ENCODE measurements at places on chromosomes 16 and 17. TPM values are rescaled to one million over a fixed set of nuclear protein-coding genes. Genes with fewer than 3 reads are reported as not detected.

The VPS9D1 gene
- polyA plus RNA-seq: 37.2 TPM

The CCL7 gene
- not detected for polyA plus RNA-seq

The CAMTA2 gene
- polyA plus RNA-seq: 21.3 TPM

The LPO gene
- 0.06 TPM for polyA plus RNA-seq

The RNF222 gene
- polyA plus RNA-seq: 0.03 TPM

The REXO5 gene
- polyA plus RNA-seq: 0.46 TPM

The NT5M gene
- polyA plus RNA-seq: 2.6 TPM

The PLEKHH3 gene
- 9.4 TPM for polyA plus RNA-seq

The CACNG4 gene
- not detected for polyA plus RNA-seq

The CMTM2 gene
- polyA plus RNA-seq: 8.7 TPM

The SPATA22 gene
- polyA plus RNA-seq: 0.22 TPM

- no peak overlapping the region for H3K4me3 ChIP-seq
- H3K4me1 ChIP-seq: no peaks in the 10 kb centered on the region
- no peaks in the 10 kb centered on the region for H3K36me3 ChIP-seq
- H3K27me3 ChIP-seq: no peaks in the 10 kb centered on the region
These were observed 306.3 kb downstream of the CNTNAP4 start for GRCh38 chr16:76583466-76583865.

DNA sequence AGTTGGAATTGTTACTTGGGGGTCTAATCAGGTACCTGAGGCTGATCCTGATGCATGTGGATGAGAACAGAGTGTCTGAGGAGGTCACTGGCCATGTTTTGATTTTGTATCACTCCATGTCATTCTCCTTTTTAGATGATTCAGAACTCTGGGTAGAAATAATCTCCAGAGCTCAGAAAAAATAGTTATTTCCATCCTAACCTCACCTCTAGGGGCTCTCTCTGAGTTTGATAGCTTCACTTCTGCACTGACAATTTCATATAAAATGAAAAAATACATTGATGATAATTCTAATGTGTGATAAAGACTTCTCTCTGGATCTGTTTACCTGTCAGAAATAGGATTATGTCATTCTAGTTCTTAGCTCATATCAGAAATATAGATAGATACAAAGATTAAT is 6.2 kb upstream of the KRT12 start:
- no peak overlapping the region for H3K27ac ChIP-seq
- H3K27me3 ChIP-seq: no peaks in the 10 kb centered on the region
- H3K4me3 ChIP-seq: no peak overlapping the region
- H3K4me1 ChIP-seq: no peaks in the 10 kb centered on the region

- H3K27me3 ChIP-seq: no peaks in the 10 kb centered on the region
- no peaks in the 10 kb centered on the region for H3K36me3 ChIP-seq
- DNase-seq: peak; percentile 93
- H3K27ac ChIP-seq: peak overlapping the region; percentile 90
- H3K4me1 ChIP-seq: peaks cover 100% of the 10 kb centered on the region
These were observed 8.2 kb downstream of the ADCY7 start for GRCh38 chr16:50274326-50275097.

DNA sequence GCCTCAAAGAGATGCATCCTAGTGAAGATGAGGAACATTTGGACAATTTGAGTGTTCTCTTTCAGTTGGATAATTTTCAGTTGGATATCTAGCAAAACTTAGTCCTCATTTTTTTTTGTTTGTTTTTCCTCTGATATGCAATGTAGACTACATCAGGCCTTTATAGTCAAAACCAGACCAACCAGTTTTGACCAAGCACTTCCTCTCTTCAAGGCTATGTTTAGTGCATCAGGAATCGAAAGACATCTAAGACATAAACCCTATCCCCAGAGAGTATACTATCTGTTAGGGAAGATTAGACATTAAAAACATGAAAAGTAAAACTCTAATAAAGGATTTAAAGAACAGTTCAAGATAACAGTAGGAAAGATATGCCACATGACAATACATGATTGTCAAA is 256.1 kb downstream of the IRX3 start:
- H3K36me3 ChIP-seq: no peaks in the 10 kb centered on the region
- no peaks in the 10 kb centered on the region for H3K4me1 ChIP-seq
- H3K27me3 ChIP-seq: no peaks in the 10 kb centered on the region
- DNase-seq: no peak
- H3K4me3 ChIP-seq: no peak overlapping the region

DNA sequence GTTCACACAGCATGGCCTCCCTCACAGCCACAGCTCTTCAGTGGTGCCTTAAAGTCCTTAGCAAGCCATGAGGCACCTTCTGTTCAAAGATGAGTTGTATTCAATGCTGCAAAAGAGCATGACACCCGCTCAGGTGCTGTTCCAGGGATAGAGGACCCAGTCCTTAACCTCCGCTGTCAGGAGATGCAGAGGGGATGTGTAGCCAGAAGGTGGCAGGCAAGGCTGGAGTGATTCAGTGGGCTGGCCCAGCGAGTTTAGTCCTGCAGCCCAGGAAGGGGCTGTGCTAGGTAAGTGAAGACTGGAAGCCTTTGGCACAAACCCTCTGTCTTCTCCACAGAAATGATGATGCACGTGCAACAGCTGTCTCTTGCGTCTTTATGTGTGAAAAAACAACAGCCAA is 25.0 kb upstream of the ADAM11 start:
- peak; percentile 18 for DNase-seq
- no peaks in the 10 kb centered on the region for H3K27me3 ChIP-seq

DNA sequence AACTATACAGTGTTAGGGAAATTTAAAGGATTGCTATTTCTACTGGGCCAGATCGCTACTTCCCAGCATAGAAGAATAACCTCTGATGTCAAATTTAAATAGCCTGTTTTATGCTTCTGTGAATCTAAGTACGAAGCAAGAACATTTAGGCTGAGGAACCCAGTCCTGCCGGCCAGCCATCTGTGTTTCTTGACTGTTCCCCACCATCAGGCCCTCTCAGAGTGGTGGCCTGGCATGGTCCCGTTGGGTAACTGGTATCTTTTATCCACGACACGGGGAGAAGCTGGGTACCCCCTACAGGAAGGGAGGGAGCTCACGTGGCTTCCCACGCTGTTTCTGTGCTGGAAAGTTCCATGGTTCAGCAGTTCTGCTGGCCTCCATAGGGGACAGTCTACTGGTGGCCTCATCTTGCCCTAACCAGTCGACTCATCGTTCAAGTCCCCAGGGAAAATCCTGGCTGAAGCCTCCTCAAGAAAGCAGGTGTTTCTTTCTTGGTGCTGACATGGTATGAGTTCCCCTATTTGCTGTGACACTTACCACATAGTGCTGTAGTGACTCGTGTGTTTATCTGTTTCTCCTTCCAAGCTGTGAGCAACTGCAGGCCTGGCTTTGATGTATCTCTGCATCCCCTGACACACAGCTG is 201.7 kb upstream of the NLRP1 start:
- H3K27me3 ChIP-seq: no peaks in the 10 kb centered on the region
- H3K36me3 ChIP-seq: no peaks in the 10 kb centered on the region
- no peak overlapping the region for H3K4me3 ChIP-seq
- no peak overlapping the region for H3K27ac ChIP-seq

DNA sequence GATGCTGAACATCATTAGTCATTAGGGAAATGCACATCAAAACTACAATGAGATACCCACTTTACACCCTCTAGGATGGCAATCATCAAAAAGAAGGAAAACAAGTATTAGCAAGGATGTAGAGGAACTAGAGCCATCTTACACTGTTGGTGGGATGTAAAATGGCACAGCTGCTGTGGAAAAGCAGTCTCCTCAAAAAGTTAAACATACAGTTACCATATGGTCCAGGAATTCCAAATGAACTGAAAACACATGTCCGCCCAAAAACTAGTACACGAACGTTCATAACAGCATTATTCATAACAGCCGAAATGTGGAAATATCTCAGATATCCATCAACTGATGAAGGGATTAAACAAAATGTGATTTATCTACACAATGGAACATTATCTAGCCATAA is 7.0 kb downstream of the FBF1 start:
- no peak overlapping the region for H3K4me3 ChIP-seq
- H3K4me1 ChIP-seq: no peaks in the 10 kb centered on the region
- no peaks in the 10 kb centered on the region for H3K27me3 ChIP-seq
- H3K27ac ChIP-seq: no peak overlapping the region

DNA sequence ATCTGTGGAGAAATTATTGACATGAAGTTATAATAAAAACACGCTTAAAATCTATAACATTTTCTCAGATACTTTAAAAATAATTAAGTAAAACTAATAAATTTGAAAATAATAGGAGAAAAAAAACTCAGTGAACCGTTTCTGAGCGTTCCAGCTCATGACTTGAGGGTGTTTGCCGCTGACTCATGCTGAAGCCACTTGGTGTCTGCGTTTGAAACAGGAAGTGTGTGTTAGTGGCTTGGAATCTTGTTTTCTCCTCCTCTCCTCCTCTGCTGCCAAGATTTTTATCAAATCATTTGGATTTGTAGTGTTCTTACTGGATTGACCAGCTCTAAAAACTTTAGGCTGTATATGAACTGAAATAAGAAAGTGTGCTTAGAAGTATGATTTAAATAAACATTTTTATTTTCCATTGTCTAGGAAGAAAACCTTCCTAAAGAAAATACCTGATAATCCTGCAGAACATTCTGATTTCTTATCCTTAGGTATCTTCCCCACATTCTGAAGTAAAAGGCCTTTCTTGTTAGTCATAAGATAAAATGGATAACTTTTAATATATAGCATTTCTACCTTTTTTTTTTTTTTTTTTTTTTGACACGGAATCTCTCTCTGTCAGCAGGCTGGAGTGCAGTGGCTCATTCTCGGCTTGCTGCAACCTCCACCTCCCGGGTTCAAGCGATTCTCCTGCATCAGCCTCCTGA is 30.8 kb downstream of the USP10 start:
- no peak overlapping the region for H3K4me3 ChIP-seq
- H3K4me1 ChIP-seq: peaks cover 80% of the 10 kb centered on the region
- no peaks in the 10 kb centered on the region for H3K27me3 ChIP-seq
- peak overlapping the region; percentile 79 for H3K27ac ChIP-seq
- peaks cover 7% of the 10 kb centered on the region for H3K36me3 ChIP-seq

DNA sequence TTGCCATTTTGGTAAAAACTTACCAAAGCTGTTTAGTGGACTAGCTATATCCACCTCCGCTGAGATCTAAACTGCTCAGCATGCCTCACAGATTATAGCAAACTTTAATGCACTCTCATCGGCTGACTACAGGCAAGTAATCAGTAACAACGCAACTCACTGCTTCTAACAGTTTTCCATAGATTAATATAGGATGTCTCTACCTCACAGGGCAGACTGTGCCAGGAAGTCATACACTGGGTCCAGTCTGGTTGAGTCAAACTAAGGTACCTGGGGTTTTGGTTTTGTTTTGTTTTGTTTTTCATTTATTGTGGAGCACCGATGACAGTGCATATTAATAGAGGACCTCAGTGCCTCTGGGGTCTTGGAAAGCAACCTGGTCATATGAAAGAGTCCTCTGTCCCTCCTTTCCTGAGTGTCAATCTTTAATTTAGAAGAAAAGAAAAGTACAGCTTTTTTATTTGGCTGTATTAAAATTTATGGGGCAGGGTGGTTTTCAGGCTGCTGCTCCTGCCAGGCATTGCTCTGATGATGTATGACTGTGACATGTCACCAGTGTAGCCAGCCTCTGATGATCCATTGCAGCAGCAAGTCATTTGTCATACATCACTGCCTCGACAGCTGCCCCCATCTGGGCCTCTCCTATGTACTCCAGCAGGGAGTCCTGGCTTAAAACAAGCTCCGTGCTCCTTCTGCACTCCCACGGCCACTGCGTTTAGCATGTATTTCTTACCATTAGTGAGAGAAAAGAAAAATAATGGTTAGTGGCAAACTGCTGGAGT is 854.1 kb downstream of the KCNJ2 start:
- H3K4me1 ChIP-seq: no peaks in the 10 kb centered on the region
- DNase-seq: no peak

- no peak overlapping the region for H3K4me3 ChIP-seq
- H3K36me3 ChIP-seq: no peaks in the 10 kb centered on the region
- H3K27me3 ChIP-seq: no peaks in the 10 kb centered on the region
These were observed 60.1 kb upstream of the TMEM132E start for GRCh38 chr17:34519282-34519681.

GRCh38 chr17:33948309-33948708 is 306.8 kb upstream of the CCL2 start:
- no peaks in the 10 kb centered on the region for H3K27me3 ChIP-seq
- DNase-seq: no peak
- H3K27ac ChIP-seq: no peak overlapping the region

DNA sequence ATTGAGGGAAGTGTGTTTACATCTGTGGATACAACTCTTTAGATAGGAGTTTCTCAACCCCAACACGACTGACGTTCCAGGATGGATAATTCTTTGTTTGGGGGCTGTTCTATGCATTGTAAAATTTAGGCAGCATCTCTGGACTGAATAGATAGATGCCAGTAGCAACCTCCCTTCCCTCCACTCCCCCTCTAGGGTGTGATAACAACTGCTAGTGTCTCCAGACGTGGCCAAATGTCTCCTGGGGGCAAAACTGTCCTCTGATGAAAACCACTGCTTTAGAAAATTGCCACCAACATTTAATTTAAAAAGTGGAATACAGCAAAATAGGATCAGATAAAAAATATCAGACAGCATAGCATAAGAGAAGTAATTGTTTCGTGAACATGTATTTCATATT is 79.9 kb downstream of the HS3ST3A1 start:
- H3K4me1 ChIP-seq: peaks cover 5% of the 10 kb centered on the region
- no peak for DNase-seq
- H3K36me3 ChIP-seq: no peaks in the 10 kb centered on the region
- no peaks in the 10 kb centered on the region for H3K27me3 ChIP-seq
- H3K4me3 ChIP-seq: no peak overlapping the region

DNA sequence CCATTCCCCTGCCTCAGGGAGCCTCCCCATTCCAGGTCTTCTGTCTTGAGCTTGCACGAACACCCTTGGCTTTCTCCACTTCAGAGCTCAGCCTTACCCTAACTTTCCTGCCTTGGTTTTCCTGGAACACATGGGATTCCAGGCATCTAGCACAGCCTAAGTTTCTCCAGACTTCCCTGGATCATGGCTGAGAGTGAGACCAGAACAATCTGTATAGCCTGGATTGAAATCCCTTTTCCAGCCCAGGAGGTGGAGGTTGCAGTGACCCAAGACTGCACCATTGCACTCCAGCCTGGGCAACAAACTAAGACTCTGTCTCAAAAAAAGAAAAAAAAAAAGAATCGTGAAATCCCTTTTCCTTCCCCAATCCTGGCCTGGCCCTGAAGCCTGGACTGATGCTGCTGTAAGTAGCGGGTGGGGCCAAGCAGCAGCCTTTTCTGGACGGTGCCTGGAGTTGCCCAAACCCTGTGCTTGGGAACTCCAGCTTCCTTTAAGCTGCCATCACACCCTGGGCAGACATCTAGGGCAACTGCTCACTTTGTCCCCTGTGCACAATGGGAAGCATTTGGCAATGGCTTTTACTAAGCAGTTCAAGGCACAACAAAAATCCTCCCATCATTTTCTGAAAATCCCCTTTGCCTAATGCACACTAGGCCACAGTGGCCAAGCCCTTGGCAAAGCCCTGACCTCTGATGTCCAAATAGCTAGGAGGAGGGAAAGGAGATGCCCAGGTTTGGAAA is 12.0 kb upstream of the SLC16A5 start:
- no peak overlapping the region for H3K4me3 ChIP-seq
- H3K36me3 ChIP-seq: no peaks in the 10 kb centered on the region
- H3K27me3 ChIP-seq: no peaks in the 10 kb centered on the region
- H3K27ac ChIP-seq: peak overlapping the region; percentile 5

Data from spleen (tissue), 13 donors.